GM03348 (cell line): ENCODE measurements at places on chromosomes 4 and X.

DNA sequence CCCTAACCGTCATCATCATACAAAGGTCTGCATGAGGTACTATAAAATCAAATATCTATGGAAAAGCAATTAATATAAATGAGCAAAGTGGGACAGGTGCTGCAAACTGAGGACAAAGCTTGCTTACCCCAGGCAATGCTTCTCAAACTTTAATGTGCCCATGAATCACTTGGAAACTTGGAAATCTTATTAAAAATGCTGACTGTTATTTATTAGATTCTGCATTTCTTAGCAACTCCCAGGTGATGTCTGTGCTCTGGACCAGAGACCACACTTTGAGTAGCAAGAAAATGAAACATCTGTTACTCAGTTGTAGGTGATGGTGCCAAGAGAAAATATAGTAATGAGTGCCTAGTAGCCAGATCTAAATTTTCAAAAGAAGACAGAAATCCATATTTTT, 890.4 kb upstream of the FTHL17 start:
- no peak for DNase-seq

- DNase-seq, result no peak
These were observed 60.8 kb upstream of the ADRA2C start for GRCh38 chr4:3705236-3705987.

DNA sequence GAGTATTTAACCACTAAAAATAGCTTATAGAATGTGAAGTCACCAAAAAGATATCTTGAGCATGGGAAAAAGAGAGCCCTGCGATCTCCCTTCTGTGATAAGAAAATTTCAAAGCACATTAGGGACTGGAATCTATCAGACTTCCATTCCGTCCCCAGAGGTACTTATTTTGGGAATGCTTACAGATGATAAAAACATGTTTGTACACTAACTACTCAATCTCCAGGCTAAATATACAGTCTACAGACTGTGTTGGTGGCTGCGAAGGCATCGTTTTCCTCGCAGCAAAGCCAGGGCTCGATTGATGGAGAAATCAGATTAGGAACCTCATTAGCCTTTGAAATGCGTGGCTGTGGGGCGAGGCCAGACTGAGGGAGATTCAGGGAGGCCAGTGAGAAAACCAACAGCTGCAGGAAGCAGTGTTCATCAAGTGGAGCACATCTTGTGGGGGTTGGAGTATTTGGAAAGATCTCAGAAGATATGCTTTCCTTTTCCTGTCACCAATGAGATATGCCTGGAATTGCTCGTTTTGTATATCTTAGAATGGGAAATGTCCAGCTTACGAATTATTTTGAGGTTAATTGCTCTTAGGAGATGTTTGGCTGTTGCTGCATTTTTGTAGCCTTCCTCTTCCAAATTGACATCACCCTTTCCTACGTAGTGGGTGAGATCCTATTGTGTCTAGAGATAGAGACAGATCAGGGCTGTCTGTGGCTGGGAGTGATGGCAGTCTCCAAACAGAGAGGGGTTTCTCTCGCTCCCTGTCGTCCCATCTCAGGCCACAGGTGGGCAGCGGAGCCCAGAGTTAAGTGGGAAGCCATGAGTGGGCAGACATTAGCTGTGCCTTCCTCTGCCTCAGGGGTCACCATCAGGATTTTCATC, 224.9 kb upstream of the FAT1 start:
- DNase-seq, result peak; percentile 45

GRCh38 chrX:10470009-10470408, 150.4 kb downstream of the MID1 start:
- DNase-seq, result no peak
